Foreskin fibroblast (primary cell): ENCODE measurements at places on chromosomes 11 and 22.
A peak's percentile ranks its signal among the peaks of the same experiment; 100 is the strongest.

DNA sequence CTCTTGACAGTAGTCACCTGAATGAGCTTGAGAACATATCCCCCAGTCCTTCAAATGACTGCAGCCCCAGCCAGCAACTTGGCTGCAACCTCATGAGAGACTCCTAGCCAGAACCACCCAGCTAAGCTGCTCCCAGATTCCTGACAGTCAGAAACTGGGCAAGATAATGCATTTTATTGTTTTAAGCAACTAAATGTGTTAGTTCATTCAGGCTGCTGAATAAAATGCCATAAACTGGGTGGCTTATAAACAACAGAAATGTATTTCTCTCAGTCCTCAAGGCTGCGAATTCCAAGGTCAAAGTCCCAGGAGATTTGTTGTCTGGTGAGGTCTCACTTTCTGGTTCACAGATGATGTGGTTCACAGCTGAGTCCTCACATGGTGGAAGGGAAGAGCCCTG, 5.8 kb upstream of the PAMR1 start:
- DNase-seq: no peak

DNA sequence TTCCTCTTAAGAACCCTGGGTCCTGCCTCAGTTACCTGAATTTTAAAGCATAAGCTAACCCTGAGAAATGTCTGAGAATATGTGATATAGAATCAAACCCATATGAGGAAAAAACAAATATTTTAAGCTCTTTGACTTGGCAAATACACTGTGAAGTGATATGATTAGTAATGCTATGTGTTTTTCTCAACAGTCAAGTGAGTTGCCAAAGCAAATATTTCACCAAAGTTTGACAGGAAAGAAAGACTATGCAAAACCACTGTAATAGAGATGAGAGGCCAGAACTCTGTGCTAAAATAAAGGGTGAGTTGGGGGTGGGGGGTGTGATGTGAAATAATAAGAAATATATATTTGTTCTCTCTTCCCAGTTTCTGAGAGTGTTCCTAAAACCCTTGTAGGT, 613.5 kb upstream of the CCDC179 start:
- no peak for DNase-seq

- no peak for DNase-seq
These were observed 83.7 kb downstream of the CADM1 start for GRCh38 chr11:115420505-115420904.

DNA sequence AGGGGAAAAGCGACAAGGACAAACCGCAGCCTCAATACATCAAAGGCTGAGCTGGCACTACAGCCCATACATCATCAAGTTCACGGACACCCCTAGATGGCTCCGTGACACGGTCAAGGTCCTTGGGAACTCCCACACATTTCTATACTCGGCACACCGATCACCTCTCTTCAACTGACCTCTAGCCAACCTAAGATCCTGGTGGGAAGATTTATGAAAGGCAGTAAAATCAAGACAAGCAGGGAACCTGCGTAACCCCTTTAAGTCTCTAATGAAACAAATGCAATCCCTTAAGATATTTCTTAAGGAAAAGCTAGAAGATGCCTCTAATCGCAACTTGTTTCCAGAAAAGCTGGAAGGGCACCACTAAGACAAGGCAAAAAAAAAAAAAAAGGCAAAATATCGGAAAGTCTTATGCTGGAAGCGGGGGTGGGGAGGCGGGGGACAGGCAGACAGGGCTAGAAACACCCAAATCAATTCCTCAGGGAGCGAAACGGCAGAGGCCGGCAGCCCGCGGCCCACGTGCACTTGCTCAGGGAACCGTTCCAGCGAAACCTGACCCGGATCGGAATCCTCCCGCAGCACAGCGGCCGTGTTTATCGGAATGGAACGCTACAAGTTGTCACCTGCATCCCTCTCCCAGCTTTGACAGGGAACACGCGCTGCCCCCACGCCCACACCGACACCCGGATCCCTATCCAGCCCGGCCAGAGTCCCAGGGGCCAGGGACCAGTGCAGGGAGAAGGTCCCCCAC, 1.4 kb downstream of the ARHGAP20 start:
- DNase-seq: peak; percentile 71

DNA sequence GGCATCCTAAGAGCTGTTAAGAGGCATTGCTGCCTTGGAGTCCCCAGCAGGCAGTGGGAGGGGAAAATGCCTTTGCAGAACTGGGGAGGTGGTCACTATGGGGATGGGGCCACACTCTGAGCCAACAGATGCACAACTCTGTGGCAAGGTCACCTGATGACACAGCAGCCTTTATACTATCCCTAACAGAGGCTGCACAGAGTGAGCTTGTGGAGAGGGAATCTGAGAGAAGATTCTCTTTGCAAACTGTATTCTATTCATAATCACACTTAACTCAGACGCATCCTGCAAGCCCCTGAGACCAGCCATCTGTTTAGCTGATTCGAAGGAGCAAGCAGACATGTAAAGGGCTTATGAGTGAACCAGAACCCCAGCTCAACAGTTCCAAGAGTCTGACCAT, 49.0 kb upstream of the TTC12 start:
- no peak for DNase-seq

DNA sequence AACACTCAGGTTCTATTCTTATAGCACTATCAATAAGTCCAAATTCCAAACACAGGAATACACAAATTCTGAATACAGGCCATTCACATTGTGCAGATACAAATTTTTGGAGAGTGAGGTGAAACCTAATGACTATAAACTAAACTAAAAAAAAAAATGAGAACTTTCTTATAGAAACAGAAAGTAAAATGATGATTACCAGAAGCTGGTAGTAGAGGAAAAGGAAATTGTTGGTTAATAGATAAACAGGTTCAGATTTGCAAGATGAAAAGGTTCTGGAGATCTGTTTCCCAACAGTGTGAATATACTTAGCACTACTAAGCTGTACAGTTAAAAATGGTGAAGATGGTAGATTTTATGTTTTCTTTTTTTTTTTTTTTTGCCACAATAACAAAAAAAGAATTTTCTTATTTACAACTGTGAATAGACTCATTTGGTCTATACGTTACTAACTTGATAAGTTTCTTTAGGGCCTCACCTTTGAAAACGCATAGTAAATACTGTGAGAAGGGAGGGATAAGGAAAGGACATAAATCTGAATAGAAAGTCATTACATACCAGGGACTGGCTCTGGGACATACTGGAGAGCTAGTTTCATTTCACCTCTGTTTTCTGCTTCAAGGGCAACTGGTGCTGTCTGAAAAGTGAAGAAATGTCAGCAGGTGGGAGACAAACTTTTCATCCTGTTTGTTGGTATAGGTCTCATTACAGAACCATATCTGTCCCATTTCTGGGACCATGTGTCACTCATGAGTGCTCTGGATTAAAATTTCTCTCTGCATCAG, 14.2 kb upstream of the CCDC89 start:
- DNase-seq: no peak

DNA sequence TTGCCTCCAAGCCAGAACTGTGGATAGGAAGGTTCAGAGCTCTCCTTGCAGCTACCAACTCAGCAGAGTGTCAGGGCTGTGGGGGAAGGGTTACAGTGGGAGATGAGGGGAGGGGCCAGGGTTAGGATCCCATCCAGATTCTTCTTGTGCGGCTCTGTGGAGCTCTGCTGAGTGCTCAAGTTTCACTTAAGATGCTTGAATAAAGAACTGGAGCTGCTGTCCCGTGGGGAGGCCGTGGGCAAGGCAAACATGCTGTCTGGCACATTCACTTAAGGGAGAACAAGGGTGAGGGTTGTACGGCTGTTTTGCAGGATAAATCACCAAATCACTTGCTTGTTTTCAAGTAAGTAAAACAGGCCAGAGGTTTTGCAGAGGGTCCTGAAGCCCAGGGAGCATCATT, 197.1 kb downstream of the FAM76B start:
- DNase-seq: peak; percentile 41

- no peak for DNase-seq
These were observed 14.2 kb downstream of the ZBTB44 start for GRCh38 chr11:130300567-130300966.

GRCh38 chr11:60902625-60903024, 3.8 kb downstream of the PRPF19 start:
- no peak for DNase-seq

GRCh38 chr11:61077936-61078335, 24.4 kb upstream of the CD5 start:
- DNase-seq: no peak

DNA sequence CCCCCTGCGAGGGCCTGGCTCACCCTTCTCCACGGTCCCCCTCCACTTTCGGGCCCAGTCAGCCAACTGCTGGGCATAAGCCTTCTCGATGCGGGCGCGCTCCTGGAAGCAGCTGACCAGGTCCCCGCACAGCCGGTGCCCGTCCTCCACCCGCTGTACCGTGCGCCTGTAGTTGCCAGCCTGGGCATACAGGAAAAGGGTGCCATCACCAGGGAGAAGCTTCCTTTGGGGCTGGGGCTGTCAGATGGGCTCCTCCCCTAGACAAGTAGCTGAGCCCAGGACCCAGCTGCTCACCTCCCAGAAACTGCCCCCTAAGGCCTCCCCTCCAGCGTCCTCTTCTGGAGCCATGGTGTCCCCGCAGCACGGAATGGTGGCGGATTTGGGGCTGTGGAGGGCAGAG, 3.9 kb downstream of the PACSIN3 start:
- DNase-seq: no peak

GRCh38 chr11:5557751-5558150, 9.4 kb upstream of the OR52H1 start:
- no peak for DNase-seq

DNA sequence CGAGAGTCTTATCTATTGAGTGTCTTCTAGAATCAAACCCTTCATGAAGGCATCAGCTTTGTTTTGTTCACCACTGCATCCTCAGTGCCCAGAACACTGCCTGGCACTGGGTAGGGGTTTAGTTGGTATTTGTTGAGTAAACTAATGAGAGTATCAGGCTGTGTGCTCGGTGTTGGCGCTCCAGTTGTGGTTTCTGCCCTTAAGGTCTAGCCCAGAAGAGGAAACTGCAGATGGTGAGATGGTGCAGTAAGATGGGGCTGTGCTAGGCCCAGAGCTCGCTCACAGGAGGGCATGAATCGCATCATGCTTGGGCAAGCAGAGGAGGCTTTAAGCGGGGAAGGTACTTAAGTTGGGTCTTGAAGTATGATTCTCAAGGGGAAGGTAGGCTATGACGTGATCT, 97.2 kb downstream of the FBXO7 start:
- DNase-seq: no peak

GRCh38 chr11:115322553-115323203, 181.5 kb downstream of the CADM1 start:
- no peak for DNase-seq

DNA sequence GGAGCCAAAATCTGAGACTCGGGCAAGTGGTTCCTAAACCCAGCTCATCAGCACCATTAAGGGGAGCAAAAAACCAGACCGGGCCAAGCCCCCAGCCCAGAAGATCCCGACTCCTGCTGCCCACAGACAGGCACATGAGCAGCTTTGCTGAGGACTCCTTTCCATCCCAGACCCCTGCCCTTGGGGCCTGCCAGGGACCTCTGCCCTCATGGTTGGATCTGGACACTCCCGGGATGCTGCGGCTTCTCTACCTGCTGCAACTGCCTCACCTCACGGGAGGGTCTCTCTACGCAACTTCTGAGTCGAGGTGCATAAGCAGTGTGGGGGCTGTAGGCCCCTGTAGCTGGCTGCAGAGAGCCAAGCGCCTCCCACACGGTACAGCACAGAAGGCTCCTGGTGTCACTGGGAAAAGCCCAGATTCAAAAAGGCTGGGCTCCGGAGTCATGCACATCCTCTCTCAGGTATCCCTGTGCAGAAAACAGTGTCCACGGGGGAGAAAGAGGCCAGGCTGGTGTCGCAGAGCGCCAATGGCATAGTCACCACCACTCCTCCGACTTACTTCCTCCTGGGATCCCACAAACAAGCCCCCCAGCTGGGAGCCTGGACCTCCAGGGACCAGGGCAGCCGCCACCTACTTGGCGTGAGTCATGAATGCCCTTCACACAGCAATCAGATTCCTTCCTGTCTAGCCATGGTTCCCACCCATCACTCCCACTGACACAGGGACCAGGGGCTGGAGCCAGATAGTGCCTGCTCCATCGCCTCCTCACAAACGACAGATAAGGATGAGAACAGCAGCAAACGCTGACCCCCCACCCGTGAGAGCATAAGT, 122.1 kb downstream of the BCR start:
- no peak for DNase-seq

DNA sequence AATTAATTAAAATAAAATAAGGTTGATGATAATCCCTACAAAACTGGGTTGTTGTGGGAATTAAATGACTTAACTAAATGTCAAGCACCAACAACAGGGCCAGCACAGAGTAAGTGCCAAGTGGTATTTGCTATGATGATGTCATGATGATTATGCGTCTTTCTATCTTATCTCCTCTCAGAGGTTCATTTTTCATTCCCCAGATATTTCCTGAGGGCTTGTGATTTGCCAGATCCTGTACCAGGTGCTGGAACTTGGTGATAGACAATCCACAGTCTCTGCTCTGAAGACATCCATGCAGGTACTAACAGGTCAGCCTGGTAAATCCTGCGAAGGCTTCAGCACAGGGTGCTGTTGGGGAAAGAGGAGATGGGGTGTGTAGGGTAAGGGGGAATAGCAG, 8.1 kb upstream of the MYH9 start:
- DNase-seq: no peak

DNA sequence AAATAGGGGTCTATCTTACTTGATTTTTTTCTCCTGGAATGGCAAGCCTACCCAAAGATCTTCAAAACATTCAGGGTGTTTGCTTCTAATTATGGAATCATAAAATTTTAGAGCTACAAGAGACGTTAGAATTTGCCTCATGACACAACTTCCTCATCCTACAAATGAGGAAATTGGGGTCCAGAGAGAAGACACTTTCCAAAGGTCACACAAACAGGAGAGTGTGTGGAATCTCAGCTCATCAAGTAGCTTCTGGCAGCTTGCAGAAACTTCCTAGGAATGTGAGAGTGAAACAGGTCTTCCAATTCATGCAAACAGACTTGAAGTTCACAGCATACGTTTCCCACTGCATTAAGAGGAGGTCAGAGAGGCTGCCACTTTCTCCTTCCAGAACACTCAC, 976.0 kb downstream of the OPCML start:
- no peak for DNase-seq

GRCh38 chr11:111105566-111105965, 140.0 kb upstream of the POU2AF2 start:
- peak; percentile 54 for DNase-seq

- no peak for DNase-seq
These were observed 18.8 kb downstream of the MB start for GRCh38 chr22:35598396-35598710.

DNA sequence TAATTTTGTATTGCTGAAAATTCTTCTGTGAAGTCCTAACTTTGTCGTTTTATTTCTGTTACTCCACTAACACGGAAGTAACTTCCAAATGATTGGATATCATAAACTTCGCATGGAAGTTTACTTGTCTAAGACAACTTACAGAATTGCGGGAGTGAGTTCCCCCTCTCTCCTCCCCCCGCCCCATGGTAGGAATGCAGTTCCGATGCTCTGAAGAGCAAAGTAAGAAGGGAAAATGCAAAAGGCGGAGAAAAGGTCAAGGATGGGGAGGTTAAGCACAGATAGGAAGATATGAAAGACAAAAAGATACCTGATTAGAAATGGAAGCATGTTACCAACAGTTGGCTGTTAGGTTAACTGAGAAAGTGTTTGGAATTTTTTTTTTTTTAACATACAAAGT, 1.3 kb downstream of the EIF3M start:
- no peak for DNase-seq
